ENCODE measurements at places on chromosomes 3 and 15.

GRCh38 chr15:71708741-71709140 is 101.6 kb upstream of the NR2E3 start:
- no peak for DNase-seq

DNA sequence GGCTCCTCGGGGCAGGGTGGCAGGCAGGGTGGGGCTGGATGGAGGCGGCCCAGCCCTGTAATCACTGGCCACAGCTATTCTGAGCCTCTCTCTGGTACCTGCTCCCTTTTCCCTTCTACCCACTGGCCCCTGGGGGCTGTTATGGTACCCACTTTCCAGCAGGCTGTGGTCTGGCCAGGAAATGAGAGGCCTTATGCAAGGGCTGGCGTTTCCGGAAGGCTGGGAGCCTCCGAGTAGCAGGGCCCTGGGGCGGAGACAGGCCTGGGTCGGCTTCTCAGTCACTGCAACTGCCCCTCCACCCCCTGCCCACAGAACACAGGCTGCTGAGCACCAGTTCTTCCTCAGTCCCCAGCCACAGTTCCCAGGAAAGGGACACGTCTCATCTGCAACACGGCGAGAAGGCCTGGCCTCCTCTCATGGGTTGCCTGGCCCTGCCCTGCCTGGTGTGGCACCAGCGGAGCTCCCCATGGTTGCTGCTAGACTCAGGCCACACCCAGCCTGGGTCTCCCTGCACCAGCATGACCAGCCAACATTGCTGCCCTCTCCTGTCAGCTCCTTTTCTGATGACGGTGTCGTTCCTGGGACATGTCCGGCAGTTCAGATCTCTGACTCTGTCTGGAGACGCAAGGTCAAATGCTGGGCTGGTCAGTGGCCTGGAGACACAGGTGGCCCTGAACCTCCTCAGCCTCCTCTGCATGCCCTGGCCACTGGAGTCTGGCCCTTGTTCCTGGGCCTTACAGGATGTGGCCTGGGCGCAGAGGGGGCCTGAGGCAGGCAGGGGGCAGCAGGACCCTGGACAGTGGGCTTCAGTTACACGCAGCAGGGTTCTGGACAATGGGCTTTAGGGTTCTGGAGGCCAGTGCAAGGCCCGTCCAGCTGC is 6.5 kb downstream of the CHST13 start:
- DNase-seq, result no peak

DNA sequence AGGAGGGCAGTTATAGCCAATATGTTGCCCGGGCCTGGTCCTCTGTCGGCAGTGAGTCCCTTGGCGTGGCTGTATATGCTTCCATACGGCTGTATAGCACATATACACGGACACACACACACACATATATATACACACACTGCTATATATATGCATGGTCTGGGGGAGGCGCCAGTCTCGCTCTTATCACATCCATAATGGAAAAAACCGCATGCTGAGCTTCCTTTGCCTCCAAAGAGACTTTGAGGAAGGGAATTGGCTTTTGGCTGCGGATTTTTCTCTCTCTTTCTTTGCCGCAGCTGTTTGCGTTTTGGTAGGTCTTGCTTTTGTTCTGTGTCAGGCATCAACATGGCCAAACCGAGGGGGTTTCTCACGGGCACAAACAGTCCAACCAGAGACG is 11.3 kb upstream of the TMEM115 start:
- no peak for DNase-seq

DNA sequence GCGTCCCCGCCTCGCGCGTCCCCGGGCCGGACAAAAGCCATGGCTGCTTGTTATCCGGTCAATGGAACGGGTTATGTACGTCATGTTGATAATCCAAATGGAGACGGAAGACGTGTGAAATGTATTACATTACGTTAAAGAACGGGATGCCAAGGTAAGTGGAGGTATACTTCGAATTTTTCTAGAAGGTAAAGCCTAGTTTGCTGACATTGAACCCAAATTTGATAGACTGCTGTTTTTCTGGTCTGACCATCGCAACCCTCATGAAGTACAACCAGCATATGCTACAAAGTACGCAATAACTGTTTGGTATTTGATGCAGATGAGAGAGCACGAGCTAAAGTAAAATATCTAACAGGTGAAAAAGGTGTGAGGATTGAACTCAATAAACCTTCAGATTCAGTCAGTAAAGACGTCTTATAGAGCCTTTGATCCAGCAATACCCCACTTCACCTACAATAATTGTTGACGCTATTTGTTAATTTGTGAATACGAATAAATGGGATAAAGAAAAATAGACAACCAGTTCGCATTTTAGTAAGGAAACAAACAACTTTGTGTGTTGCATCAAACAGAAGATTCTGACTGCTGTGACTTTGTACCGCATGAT is 19.8 kb downstream of the WDR73 start:
- no peak for DNase-seq

GRCh38 chr3:122691195-122691594 is 10.6 kb downstream of the PARP14 start:
- DNase-seq, result no peak
